ENCODE measurements at places on chromosomes 1 and 21.

DNA sequence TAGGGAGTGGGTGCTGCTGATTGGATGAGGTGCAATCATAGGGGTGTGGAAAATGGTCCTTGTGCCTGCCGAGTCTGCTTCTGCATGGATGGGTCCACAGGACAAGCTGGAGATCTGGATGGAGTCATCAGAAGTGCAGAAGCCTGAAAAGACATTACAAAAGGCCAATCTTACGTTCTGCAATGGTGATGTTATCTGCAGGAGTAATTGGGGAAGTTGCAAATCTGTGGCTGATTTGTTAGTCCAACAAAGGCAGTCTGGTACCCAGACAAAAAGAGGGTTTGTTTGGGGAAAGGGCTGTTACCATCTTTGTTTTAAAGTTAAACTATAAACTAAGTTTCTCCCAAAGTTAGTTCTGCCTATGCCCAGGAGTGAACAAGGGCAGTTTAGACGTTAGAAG is 166.5 kb downstream of the PGBD5 start:
- H3K4me3 ChIP-seq: no peak overlapping the region
- H3K36me3 ChIP-seq: peaks cover 97% of the 10 kb centered on the region
- H3K27me3 ChIP-seq: no peaks in the 10 kb centered on the region
- no peak for DNase-seq
- H3K27ac ChIP-seq: no peak overlapping the region
- no peaks in the 10 kb centered on the region for H3K4me1 ChIP-seq

DNA sequence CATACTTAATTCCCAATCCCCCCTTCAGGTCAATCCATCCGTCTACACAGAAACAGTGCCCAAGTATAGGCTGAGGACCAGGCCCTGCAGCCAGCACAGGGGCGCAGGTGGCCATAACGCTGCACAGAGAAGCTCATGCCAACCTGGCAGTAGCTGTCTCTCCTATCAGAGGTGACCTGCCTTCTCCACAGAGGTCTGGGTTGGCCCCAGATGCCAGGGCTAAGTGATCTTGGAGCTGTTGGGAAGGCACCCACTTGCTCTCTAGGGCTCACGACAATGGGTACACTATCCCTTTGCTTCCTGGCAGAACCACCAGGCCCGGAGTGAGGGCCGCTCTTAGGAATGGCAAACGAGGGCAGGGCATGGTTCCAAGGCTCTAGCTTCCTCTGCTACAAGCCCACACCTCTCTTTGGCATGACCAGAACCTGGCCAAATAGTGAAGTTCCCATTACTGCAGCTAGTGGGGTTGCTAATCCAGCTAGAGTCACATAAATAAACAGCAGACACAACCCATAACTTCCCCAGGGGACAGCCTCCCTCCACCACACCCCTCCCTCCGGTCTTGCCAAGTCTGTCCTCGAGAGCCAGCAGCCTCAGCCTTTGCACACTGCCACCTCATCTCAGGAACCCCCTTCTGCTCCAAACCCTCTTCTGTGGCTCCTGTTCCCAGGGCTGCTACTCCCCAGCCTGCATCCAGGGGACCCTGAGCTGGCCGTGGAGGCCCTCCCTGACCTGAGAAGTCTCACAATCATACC is 113.0 kb downstream of the GLIS1 start:
- H3K27ac ChIP-seq: no peak overlapping the region
- H3K27me3 ChIP-seq: peaks cover 3% of the 10 kb centered on the region
- H3K4me1 ChIP-seq: no peaks in the 10 kb centered on the region
- no peak for DNase-seq
- H3K36me3 ChIP-seq: no peaks in the 10 kb centered on the region

- no peak overlapping the region for H3K27ac ChIP-seq
- H3K4me1 ChIP-seq: no peaks in the 10 kb centered on the region
- no peak overlapping the region for H3K4me3 ChIP-seq
- no peaks in the 10 kb centered on the region for H3K27me3 ChIP-seq
These were observed 54.0 kb downstream of the RAB3B start for GRCh38 chr1:51936531-51936930.

- no peaks in the 10 kb centered on the region for H3K4me1 ChIP-seq
- no peak overlapping the region for H3K4me3 ChIP-seq
- H3K27ac ChIP-seq: no peak overlapping the region
These were observed 12.3 kb downstream of the COLGALT2 start for GRCh38 chr1:184025242-184025675.

DNA sequence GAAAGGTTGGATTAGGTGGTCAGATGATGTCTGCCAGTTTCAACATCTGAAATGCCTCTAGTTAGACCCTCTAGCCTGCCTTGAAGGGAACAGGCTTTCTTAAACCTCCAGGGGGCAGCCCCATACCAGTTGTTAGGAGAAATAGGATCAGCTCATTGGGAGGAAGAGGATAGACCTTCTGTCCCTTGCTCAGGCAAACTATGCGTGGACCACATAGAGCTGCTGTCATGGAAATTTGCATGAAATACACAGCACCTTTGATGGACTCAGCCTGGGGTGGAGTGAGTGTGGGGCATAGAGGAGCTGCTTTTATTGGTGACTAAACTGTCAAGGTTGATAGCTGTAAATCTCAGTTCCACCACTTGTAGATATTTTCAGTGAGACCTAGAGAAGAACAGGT is 38.4 kb upstream of the SPAG17 start:
- H3K27me3 ChIP-seq: no peaks in the 10 kb centered on the region
- no peaks in the 10 kb centered on the region for H3K36me3 ChIP-seq
- H3K4me1 ChIP-seq: no peaks in the 10 kb centered on the region
- H3K4me3 ChIP-seq: no peak overlapping the region
- no peak overlapping the region for H3K27ac ChIP-seq

DNA sequence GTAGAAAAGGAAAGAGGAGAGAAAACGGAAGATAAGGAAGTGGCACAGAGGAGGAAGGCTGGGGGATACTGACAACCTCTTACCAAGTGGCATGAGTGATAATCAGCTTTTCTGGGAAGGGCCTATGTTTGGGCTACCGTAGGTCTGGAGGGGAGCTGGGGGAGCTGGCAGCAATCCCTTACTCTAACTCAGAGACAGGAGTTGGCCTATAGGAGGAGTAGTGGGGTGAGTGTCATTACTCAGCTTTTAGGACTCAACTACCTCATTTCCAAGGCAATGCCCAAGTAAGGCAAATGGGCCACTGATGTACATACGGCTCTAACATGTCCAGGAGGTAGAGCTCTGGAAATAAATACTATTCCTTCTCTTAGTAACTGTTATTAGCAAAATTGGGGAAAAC is 48.7 kb upstream of the DMRTA2 start:
- no peaks in the 10 kb centered on the region for H3K4me1 ChIP-seq
- H3K27me3 ChIP-seq: no peaks in the 10 kb centered on the region
- no peak for DNase-seq
- peaks cover 58% of the 10 kb centered on the region for H3K36me3 ChIP-seq

DNA sequence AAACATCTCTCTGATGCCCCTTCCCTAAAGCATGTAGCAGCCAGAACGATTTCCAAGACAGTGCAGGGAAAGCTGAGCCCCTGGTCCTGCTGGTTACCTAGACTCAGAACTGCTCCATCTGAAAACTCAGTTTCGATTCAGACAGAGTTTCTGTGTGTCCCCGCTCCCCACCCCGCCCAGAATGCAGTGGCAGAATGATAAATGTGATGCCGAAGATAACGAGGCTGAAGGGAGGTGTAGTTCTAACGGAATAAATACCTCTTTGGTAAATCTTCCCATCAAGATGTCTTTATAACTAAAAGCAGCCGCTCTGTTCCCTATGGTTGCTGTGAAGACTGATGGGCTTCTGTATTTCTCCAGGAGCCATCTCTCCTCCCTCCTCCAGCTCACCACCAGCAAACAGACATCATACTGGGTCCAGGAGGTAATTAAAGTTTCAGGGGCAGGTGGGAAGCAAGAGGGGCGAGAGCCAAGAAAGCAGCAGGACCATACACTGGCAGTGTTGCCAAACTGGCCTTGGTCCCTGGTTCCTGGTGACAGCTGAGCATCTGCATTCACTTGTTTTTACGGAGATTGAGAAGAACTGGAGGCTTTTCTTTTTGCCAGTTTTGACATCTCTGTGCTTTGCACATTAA is 76.9 kb downstream of the DDX20 start:
- no peaks in the 10 kb centered on the region for H3K27me3 ChIP-seq
- no peak for DNase-seq
- no peaks in the 10 kb centered on the region for H3K4me1 ChIP-seq
- no peak overlapping the region for H3K27ac ChIP-seq

GRCh38 chr21:32599526-32599925 is 12.7 kb downstream of the CFAP298 start:
- no peaks in the 10 kb centered on the region for H3K4me1 ChIP-seq
- no peaks in the 10 kb centered on the region for H3K27me3 ChIP-seq
- H3K36me3 ChIP-seq: peaks cover 47% of the 10 kb centered on the region

DNA sequence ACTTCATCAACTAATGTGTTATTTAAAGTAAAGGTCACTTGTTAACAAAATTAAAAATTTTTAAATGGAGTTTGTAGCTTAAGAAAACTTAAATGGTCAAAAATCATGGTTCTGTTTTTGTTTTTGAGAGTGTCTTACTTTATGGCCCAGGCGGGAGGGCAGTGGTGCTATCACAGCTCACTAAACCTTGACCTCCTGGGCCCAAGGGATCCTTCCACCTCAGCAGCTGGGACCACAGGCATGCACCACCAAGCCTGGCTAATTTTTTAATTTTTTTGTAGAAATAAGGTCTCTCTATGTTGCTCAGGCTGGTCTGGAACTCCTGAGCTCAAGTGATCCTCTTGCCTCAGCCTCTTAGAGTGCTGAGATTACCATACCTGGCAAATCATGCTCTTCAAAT is 111.4 kb downstream of the MAST2 start:
- DNase-seq: no peak
- no peak overlapping the region for H3K27ac ChIP-seq
- H3K4me3 ChIP-seq: no peak overlapping the region
- H3K27me3 ChIP-seq: no peaks in the 10 kb centered on the region

- DNase-seq: no peak
- no peaks in the 10 kb centered on the region for H3K27me3 ChIP-seq
- no peak overlapping the region for H3K4me3 ChIP-seq
- H3K36me3 ChIP-seq: no peaks in the 10 kb centered on the region
- no peak overlapping the region for H3K27ac ChIP-seq
These were observed 78.4 kb downstream of the AK5 start for GRCh38 chr1:77360256-77360655.

- no peak overlapping the region for H3K27ac ChIP-seq
- no peak for DNase-seq
- H3K27me3 ChIP-seq: no peaks in the 10 kb centered on the region
- no peaks in the 10 kb centered on the region for H3K4me1 ChIP-seq
- no peaks in the 10 kb centered on the region for H3K36me3 ChIP-seq
These were observed 5.8 kb upstream of the PLA2G2D start for GRCh38 chr1:20125100-20125499.

DNA sequence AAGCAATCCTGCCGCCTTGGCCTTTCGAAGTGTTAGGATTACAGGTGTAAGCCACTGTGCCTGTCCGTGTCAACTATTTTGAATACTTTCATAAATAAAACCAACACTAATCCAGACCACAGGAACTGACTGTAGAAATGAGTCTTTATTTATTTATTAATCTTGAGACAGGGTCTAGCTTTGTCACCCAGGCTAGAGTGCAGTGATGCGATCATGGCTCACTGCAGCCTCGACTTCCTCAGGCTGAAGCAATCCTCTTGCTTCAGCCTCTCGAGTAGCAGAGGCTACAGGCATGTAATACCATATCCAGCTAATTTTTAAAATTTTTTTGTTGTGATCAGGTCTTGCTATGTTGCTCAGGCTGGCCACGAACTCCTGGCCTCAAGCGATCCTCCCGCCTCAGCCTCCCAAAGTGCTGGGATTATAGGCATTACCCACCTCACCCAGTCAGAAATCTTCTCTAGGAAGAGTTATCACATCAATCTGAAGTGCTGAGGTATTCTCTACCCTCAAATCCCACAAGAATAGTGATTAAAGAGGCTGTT is 21.7 kb upstream of the CPLANE2 start:
- H3K4me3 ChIP-seq: no peak overlapping the region
- no peaks in the 10 kb centered on the region for H3K27me3 ChIP-seq
- no peak overlapping the region for H3K27ac ChIP-seq

DNA sequence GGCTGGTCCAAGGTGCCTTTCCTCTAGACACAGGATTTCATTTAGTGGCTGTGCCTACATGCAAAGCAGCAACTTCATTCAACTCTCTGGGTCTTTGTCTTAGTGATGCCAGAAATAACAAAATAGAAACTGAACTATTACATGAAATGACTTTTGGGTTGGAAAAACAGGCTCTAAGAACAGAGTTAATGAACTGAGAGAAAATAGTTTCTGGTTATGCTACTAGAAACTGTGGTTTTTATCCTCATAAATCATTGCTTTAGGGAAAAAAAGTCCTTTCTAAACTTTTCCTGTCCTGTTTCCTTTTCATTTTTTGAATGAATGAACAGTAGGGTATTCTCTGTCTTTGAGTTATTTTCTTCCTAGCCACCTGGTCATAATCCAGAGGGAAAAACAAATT is 424.0 kb downstream of the KIF26B start:
- H3K4me1 ChIP-seq: no peaks in the 10 kb centered on the region
- no peaks in the 10 kb centered on the region for H3K36me3 ChIP-seq
- no peak overlapping the region for H3K27ac ChIP-seq
- H3K4me3 ChIP-seq: no peak overlapping the region
- H3K27me3 ChIP-seq: no peaks in the 10 kb centered on the region

DNA sequence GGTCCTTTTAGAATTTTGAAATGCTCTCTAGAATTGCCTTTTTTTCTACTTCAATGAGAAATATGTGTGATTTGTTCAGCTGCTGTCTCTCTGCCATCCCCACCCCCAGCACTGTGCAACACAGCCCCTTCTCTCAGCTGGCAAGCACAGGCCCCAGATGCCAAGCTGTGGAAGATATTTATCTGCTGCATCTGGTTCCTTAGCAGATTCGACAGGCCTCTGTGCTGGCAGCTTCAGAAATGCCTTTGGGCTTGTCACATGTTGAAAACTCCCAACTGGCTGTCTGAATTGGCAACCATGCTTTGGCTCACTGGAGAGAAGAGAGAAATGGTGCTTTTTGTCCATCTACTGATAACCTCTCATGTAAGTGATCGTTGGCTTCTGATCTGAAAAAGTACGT is 206.7 kb upstream of the C1orf87 start:
- DNase-seq: no peak
- H3K36me3 ChIP-seq: no peaks in the 10 kb centered on the region
- H3K4me1 ChIP-seq: peaks cover 7% of the 10 kb centered on the region
- no peaks in the 10 kb centered on the region for H3K27me3 ChIP-seq
- H3K4me3 ChIP-seq: no peak overlapping the region

GRCh38 chr1:64540265-64540791 is 70.4 kb downstream of the CACHD1 start:
- peaks cover 14% of the 10 kb centered on the region for H3K4me1 ChIP-seq
- H3K36me3 ChIP-seq: no peaks in the 10 kb centered on the region
- no peak for DNase-seq
- H3K27ac ChIP-seq: no peak overlapping the region
- H3K4me3 ChIP-seq: no peak overlapping the region
- no peaks in the 10 kb centered on the region for H3K27me3 ChIP-seq

- H3K4me1 ChIP-seq: no peaks in the 10 kb centered on the region
- H3K27ac ChIP-seq: no peak overlapping the region
- H3K27me3 ChIP-seq: peaks cover 4% of the 10 kb centered on the region
- DNase-seq: peak; percentile 33
These were observed 29.5 kb downstream of the LDLRAP1 start for GRCh38 chr1:25572708-25573590.

- no peak overlapping the region for H3K4me3 ChIP-seq
- H3K27ac ChIP-seq: no peak overlapping the region
- H3K4me1 ChIP-seq: no peaks in the 10 kb centered on the region
- no peak for DNase-seq
- no peaks in the 10 kb centered on the region for H3K27me3 ChIP-seq
- H3K36me3 ChIP-seq: no peaks in the 10 kb centered on the region
These were observed 111.6 kb downstream of the ACTL8 start for GRCh38 chr1:17866740-17867029.

- no peak overlapping the region for H3K4me3 ChIP-seq
- H3K27ac ChIP-seq: no peak overlapping the region
- H3K4me1 ChIP-seq: no peaks in the 10 kb centered on the region
- DNase-seq: no peak
- H3K36me3 ChIP-seq: peaks cover 13% of the 10 kb centered on the region
These were observed 140.6 kb downstream of the SYT2 start for GRCh38 chr1:202569393-202570322.
